CD4-positive, alpha-beta T cell treated with Interleukin-1 beta for 1 hour (primary cell): ENCODE measurements at places on chromosomes 13 and 19.

DNA sequence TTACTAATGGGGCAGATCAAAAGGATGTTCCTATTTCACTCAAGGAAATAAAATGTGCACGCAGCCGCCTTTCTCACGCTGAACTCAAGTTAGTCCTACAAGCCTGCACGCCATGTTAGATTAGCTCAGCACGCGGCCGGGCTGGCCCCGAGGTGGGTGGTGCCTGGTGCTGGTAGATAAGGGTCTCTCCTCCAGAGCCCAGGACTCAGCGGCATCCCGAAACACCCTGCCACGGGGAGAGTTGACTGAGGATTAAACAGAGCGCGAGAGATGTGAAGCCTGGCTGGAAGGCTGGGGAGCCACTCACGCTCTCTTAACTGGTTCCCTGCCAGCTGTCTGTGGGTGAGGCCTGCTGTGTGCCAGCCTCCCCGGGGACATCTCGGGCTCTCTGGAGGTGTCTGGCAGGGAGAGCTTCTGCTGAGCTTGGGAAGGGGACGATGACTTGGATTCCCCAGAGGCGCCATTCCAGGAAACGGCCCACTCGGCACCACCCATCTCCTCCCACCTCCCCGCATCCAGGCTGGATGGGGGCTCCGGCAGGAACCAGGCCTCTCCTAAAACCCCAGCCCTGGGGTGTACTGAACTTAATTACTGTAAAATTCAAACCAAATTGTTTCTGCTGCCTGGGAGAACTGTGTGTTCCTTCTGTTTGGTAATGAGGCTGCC, 122.2 kb downstream of the KDM4B start:
- DNase-seq: no peak

DNA sequence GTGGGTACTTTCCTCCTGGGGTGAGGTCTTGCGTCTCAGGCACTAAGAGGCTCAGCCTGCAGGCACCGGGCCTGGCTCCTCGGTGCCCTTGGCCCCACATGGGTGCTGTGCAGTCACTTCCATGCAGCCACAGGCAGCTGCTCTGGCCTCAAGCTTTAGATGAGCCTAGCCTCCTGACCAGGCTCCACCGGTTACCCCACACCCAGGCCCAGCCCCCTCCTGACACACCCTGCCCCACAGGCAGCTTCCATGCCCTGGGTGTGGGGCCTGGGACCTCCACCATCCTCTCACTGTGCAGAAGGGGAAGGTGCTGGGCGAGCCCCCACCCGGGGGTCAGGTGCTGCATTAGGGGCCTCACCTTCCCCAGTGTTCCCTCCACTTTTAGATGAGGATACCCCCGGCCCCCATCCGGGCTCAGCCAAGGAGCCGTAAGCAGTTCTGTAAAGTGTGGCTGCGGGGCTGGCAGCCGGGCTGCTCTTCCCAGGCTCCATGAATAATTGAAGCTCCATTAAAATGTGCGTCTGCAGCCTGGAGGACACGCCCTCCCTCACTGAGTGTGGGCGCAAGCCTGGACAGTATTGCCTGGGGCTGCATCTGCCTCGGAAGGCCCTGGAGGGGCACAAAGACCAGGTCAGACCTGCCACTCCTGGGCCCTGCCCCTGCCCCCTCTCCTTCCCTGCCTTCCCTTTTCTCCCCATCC, 72.5 kb upstream of the KCTD15 start:
- no peak for DNase-seq

- no peak for DNase-seq
Measured at GRCh38 chr19:40304306-40304705, 19.2 kb upstream of the AKT2 start.

DNA sequence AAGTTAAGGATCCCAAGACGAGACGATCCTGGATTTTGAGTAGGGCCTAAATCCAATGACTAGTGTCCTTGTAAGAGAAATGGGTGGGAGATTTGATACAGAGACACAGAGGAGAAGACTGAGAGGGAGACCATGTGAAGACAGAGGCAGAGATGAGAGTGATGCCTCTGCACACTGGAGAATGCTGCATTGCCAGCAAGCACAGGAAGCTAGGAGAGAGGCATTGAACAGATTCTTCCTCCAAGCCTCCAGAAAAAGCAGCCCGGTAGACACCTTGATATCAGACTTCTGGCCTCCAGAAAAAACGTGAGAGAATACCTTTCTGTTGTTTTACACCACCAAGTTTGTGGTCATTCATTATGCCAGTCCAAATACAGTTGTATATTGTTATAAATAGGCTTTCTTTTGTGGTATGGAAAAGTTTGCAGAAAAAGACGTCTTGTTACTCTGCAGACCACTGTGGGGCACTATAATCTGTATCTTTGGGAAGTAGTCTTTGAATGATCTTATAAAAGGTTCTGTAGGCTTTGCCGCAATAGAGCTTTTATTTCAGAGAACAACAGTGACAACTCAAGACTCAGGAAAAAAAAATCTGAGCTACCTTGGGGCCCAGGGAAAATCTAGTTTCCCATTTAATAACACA, 17.9 kb upstream of the RFC3 start:
- no peak for DNase-seq

GRCh38 chr19:19040417-19040816, 7.0 kb downstream of the ARMC6 start:
- no peak for DNase-seq

- DNase-seq: no peak
Measured at GRCh38 chr19:49669516-49669915, 3.8 kb downstream of the BCL2L12 start.
